ENCODE measurements at places on chromosomes 7 and 10.

DNA sequence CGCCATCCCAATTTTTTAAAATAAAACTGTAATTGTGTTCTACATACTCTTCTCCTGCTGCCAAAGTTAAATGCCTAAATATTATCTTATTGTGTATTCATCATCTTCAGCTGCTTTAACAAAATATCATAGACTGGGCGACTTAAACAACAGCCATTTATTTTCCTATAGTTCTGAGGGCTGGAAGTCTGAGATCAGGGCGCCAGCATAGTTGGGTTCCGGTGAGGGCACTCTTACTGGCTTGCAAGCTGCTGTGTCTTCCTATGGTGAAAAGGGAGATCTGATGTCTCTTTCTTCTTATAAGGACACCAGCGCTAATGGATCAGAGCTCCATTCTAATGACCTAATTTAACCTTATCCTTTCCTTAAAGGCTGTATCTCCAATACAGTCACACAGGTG lies 30.4 kb downstream of the CSTF2T start:
- DNase-seq: no peak

DNA sequence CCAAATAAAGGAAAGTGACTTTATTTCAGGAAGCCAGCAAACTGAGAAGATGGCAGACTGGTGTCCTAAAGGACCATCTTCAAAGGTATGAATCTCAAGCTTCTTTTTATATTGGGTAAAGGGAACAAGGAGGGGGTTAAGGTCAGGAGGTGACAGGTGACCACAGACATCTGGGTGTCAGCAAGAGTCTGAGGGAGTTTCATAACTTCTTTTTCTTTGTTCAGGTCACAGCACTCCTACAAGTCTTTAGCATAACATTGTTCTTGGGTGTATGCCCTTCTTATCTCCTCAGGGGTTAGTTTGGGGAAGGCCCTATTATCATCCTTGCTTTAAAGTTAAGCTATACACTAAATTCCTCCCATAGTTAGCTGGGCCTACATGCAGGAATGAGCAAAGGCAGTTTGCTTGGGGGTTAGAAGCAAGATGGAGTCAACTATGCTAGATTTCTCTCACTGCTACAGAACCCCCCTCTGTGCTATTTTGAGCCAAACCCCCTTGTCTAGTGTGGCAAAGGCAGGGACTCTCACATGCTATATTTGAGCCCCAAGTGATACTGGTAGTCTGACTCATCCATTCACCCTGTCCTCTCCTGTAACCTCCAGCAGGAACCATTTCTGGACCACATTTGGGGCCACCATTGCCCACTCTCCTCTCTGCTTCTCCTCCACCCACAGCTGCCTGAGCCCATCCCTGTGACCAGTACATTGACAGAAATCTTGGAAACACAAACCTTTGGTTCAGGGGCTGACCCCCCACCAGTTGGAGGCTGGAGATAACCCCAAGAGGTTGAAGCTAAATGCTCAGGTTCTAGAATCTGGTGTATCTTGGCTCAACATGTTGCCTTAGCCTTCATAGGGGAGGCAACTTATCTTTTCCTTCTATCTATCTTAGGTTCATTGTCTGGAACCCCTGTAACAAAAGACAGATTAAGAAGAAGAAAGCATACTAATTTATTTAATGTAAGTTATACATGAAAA lies 55.5 kb upstream of the LRGUK start:
- DNase-seq: no peak

DNA sequence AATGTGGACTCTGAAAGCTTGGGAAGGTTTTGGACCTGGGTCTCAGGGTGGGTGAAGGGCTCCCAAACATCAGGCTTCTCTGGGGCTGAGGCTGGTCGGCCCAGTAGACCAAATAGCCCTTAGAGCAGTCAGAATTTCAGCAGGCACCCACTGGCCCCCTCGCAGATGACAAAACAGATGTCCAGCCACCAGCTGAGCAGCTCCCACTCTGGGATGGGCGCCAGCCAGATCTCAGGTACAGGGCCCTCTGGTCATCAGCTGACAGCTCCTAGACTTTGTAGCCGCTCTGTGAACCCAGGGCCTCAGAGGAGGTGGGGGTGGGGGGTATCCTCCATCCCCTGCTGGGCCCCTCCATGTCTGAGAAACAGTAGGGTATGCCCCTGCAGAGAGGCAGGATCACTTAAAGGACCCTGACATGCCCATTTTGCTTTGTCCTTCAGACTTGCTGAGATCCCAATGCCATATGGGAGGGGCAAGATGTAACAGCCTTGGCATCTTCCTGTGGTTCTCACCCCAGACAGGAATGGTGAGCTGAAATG lies 26.5 kb downstream of the HSPA12A start:
- no peak for DNase-seq

GRCh38 chr10:62183857-62184795 lies 84.5 kb downstream of the RTKN2 start:
- DNase-seq: no peak

Measured in activated naive CD4-positive, alpha-beta T cell (primary cell).